IPS DF 6.9 (cell line): ENCODE measurements at places on chromosomes 16 and 17.

DNA sequence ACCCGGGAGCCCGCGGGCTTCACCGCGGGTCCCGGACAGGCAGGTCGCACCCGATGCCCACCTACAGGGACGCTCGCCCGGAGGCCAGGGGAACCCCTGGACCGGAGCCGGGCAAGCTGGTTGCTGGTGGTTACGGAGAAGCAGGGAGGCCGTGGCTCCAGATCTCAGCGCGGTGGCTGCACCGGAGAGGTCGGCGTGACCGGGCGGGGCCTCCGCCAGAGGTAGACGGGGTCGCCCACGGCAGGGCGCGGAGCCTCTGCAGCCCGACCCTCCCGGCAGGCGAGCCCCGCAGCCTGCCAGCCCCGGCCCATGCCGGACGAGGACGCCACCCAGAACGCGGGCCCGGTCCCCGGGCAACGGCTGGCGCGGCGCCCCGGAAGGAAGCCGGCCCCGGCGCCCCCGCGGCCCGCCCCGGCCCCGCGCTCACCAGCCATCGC lies 341 bp downstream of the PCYT2 start:
- DNase-seq = no peak

DNA sequence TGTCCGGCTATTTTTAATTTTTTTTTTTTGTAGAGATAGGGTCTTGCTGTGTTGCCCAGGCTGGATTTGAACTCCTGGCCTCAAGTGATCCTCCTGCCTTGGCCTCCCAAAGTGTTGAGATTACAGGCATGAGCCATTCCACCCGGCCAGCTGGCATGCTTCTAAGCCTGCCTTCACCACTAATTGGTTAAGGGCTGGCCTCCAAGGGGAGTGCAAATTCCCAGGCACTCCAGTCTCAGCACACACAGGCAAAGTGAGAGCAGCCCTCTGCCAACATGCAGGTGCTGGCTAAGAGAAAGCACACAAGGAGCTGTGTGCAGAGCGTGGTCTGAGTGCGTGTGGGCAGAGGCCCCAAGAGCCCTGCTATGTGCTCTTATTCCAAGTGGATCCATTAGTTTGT lies 149.8 kb upstream of the HS3ST2 start:
- no peak for DNase-seq

DNA sequence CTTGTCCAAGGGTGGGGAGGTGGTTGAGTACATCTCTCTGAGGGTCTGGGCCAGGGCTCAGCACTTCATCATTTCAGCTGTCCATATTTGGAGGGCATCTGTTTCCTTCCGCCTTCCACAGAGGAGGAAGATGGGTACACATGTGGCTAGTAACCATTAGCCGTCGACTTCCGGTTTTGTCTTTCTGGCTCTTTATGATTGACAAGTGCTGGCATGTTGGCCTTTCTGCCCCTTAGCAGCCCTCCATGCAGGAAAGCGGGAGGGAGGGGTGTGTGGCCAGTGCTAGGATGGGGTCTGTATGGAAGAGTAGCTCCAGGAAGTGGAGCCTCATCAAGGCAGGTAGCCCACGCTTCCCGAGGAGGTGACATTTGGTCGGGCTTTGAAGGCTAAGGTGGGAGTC lies 69.6 kb downstream of the RAI1 start:
- no peak for DNase-seq

DNA sequence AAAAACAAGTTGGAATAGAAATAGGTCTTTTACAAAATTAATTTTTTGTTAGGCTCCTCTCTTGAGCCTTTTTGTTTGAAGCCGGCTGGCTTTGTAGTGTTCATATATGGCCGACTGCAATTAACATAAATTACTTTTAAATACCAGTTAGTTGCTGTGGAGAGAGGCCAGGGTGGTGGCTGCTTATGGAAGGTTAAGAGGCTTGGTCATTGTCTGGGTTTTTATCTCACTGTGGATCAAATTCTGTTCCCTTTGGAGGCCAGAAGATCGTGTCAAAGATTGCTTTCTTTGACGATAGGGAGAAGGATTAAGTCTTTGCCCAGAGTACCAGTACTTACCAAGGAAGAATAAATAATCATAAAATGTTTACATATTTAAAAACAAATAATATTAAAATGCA lies 39.9 kb downstream of the MSI2 start:
- DNase-seq = no peak

- no peak for DNase-seq
These were observed 360.9 kb upstream of the TNRC6C start for GRCh38 chr17:77597418-77598240.

- DNase-seq = no peak
These were observed 50.0 kb downstream of the SF3B3 start for GRCh38 chr16:70573451-70574121.
